ENCODE measurements at places on chromosomes 7 and 10.

DNA sequence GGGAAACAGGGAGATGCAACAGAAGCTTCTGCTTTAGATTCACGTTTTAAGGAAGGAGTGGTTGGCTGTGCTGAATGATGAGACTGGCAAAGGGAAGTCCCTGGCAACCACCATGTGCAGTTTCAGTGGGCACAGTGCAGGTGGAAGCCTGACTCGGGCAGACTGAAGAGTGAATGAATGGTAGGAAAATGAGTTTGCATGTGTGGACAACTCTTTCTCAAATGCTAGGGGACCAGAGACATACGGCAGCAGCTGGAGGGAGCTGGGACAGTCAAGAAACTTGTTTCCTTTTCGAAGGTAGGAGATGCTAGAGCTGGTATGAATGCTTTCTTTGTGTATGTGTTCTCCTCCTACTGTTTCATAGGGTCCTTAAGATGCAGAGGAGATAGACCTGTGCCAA is 29.0 kb downstream of the PODXL start:
- no peak for DNase-seq

GRCh38 chr7:50479743-50480517 is 29.8 kb upstream of the FIGNL1 start:
- DNase-seq = no peak

- no peak for DNase-seq
These were observed 65.6 kb downstream of the CTTNBP2 start for GRCh38 chr7:117807676-117808075.

GRCh38 chr10:113052076-113052830 is 102.2 kb downstream of the TCF7L2 start:
- no peak for DNase-seq

DNA sequence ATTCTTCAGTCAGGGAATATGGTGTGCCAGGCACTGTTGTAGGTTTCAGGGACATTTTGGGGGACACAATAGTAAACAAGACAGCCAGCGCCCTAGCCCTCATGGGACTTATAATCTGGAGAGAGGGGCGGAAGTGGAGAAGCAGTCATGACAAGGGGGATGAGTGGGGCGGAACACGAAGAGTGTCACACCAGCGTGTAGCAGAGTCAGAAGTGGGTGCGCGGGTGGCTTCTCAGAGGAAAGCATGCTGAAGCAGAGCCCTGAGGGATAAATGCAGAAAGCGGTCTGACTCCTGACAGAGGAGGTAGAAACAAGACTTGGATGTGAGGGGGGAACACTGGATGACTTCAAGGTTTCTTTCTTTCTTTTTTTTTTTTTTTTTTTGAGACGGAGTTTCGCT is 160.3 kb upstream of the LYZL2 start:
- no peak for DNase-seq

GRCh38 chr7:121913947-121914675 is 41.1 kb downstream of the PTPRZ1 start:
- DNase-seq = no peak

DNA sequence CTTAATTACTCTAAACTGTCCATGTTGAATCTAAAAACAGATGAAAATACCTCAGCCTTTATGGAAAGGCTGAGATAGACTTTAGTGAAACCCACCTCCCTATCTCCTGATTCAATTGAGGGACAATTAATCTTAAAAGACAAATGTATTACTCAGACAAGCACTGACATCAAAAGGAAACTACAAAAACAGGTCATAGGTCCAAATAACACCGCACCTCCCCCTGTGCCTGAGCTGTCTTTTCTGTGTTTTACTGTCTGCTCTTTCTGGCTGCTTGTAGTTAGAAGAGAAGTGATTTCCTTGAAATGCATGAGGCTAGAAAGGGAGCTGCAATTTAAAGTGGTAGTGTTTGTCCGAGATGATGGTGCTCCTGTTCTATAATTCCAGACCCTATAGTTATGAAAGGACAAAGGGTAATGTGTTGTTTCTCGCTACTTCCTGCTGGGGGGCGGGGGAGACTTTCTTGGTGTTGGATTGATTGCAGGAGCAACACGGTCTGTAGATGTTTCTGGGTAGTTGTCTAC is 16.0 kb downstream of the AKR1C8 start:
- DNase-seq = no peak

- DNase-seq = no peak
These were observed 37.9 kb upstream of the SLF2 start for GRCh38 chr10:100874702-100875483.

GRCh38 chr10:12950583-12951128 is 50.9 kb downstream of the CCDC3 start:
- DNase-seq = no peak

GRCh38 chr10:71684356-71685173 is 35.0 kb downstream of the C10orf105 start:
- no peak for DNase-seq

GRCh38 chr10:71995449-71995848 is 31.3 kb downstream of the CHST3 start:
- DNase-seq = no peak

DNA sequence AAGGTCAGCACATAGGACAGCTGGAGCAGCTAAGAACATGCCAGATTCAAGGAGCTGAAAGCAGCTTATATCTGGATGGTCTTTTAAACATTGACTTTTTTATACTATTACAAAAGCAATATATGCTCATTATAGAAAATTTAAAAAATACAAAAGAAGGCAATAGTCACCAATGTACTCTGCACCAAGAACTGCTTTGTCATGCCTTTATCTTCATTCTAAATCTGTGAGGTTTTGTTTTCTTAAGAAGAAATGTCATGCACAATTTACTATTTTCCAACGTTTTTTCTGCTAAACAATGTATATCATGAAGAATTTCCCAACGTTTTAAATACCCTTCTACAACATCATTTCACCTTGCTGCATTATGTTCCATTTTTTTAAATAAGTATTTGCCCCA is 2.8 kb downstream of the LIPM start:
- no peak for DNase-seq

Data from stimulated activated CD8-positive, alpha-beta memory T cell treated with anti-CD3 and anti-CD28 coated beads, Interleukin-4, amount 100 ng/mL, for 1 hour (primary cell).